Activated T-helper 1 cell treated with anti-CD3 and anti-CD28 coated beads, Interleukin-12 subunit alpha, Interleukin-12 subunit beta, Interleukin-2, Interleukin-4 antibody, amounts not matched to agents 30 ng/mL and 10 ng/mL and 1 ng/mL, durations not matched to agents 14 hours and 24 hours and 36 hours (primary cell): ENCODE measurements at places on chromosomes 5 and 9.

- no peak for DNase-seq
Observed at GRCh38 chr5:40521108-40521785, 158.5 kb upstream of the PTGER4 start.

DNA sequence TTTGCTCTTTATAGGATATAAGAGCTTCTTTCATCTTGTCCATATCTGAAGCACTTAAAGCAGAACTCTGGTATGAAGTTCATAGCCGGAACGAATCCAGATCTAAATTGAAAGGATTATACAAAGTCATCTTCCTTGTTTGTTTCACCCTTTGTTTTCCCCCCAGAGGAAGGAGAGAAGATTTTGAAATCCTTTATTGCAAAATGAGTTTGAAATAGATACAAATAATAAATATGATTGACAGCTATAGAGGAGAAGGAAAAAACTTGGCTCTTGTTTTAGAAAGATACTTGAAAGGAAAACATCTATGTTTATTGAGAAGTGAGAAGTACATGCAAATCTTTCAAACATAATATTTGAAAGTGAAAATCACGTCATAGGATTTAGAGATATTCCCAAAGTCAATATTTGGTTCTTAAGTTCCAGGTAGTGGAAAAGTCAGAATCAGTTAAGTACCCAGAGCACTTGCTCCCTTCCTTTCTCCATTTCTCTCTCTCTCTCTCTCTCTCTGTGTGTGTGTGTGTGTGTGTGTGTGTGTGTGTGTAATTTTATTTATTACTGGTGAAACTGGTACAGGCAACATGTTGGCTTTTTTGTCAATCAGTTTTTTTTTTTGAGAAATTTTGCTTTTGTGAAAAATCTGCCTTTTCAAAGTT, 27.2 kb downstream of the PAM start:
- DNase-seq = no peak

- DNase-seq = no peak
Observed at GRCh38 chr5:109388407-109388806, 21.4 kb downstream of the PJA2 start.

DNA sequence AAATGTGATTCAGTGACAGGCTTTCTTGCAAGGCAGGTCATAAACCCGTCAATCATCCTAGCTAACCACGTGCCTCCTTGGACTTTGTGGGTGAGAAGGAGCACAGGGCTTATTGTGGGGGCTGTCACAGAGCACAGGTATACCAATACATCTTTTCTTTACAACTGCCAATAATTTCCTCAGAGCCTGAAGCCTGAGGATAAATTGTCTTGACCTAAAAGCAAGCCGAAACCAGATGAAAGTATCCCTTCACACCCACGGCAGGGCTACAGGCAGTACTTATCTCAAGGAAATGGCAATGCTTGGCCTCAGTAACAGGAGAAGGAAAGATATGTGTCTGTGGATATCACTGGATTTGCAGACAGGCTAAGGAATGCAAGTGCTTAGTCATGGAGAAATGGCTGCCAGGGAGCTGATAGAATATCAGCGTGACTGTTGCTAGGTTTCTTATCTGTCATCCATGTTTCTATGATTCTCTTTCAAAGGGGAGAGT, 90.3 kb upstream of the ZNF366 start:
- no peak for DNase-seq

DNA sequence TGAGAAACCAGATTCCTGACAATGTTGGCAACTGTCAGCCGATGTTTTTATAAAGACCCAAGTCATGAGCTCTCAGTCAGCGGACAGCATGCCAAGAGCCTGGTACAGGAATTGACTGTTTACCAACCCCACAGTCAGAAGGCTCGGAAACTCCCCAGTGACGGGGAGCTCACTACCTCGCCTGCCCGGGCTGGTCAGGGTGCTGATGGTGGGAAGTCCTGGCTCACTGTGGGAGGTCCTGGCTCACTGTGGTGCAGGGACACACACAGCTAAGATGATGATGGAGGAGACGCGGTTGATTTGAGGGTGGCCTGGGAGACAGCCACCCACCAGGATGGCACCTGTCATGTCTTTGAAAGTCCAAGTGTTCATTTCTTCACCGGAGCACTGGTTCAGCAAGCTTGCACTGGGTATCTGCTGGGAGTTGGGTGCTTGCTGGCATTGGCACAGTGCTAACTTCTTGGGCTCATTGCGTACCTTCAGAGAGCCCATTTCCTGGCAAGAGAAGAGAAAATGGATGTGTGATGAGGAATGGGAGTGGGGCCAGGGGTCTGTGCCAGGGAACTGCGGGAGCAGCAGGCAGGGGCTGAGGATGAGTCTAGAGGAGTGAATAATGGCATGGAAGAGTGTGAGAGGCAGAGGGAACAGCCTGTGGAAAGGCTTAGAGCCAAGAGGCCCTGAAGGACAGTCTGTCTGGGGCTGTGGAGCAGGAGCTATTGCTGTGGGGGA, 15.3 kb downstream of the ASS1 start:
- DNase-seq = no peak
